Activated T-helper 2 cell treated with anti-CD3 and anti-CD28 coated beads, Interferon-gamma antibody, Interleukin-2, Interleukin-4, amounts not matched to agents 10 μg/mL and 5 μg/mL and 100 μg/mL, durations not matched to agents 14 hours and 24 hours and 36 hours (primary cell): ENCODE measurements at places on chromosomes 2 and 18. TPM values are rescaled to one million over a fixed set of nuclear protein-coding genes. Genes with fewer than 3 reads are reported as not detected.

PLGLB1 gene
- total RNA-seq: 2.1 and 2.2 TPM in 2 replicates

IL1B gene
- total RNA-seq: not detected in 2 replicates

SESTD1 gene
- 9.8 and 14.3 TPM in 2 replicates for total RNA-seq

NT5DC4 gene
- not detected in 2 replicates for total RNA-seq

CYRIA gene
- total RNA-seq: 1.8 TPM in 2 replicates

TRABD2A gene
- total RNA-seq: 67.9 and 71.2 TPM in 2 replicates

TOGARAM2 gene
- 3.0 and 4.0 TPM in 2 replicates for total RNA-seq

NAT8 gene
- total RNA-seq: not detected in 2 replicates

RPL31 gene
- 1,195 and 1,243 TPM in 2 replicates for total RNA-seq

SKOR2 gene
- not detected in 2 replicates for total RNA-seq

ABCG5 gene
- 0.14 TPM in 2 replicates for total RNA-seq

ALKAL2 gene
- total RNA-seq: 16.3 and 17.6 TPM in 2 replicates

CIDEA gene
- total RNA-seq: not detected in 2 replicates
